DMS79 (cell line): ENCODE measurements at places on chromosomes 3 and 15.

GRCh38 chr3:120102232-120102631, 8.0 kb upstream of the GSK3B start:
- peak; percentile 24 for DNase-seq

GRCh38 chr3:61821823-61822251, 260.5 kb downstream of the PTPRG start:
- DNase-seq = no peak

GRCh38 chr3:151155409-151156128, 47.4 kb downstream of the GPR171 start:
- DNase-seq = no peak

DNA sequence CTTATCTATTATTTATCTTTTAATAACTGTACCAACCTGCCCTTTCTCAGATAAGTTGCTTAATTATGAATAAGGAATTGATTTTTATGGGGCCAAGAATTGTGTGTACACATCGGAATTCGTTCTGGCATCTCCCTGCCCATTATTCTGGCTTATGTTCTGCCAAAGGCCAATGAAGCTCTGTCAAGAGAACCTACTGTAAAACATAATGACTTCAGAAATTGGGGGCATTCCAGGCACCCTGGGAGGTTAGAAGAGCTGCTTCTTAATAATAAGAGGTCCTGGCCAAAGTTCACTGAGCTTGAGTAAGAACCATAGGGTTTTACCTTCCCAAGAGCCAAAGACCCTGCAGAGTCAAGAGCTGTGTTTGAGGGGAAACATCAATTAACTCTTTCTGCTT, 261.7 kb downstream of the SLC9A9 start:
- DNase-seq = no peak

DNA sequence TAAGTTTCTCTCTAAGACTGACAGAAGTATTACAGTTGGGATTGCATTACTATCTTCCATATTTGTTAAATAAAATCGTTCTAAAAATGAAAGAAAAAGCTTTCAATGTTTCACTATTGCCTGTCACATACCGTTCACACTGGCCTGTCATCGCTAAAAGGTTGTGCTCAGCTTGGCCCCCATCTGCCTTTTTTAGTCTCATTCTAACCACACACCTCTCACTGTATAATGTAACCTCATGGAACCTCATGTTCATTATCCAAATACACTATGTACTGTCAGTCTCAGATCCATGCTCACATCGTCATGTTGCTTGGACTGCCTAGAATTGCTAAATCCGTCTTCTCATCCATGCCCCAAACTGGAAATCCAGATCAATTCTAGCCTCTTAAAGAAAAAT, 637.8 kb upstream of the ROBO1 start:
- no peak for DNase-seq

DNA sequence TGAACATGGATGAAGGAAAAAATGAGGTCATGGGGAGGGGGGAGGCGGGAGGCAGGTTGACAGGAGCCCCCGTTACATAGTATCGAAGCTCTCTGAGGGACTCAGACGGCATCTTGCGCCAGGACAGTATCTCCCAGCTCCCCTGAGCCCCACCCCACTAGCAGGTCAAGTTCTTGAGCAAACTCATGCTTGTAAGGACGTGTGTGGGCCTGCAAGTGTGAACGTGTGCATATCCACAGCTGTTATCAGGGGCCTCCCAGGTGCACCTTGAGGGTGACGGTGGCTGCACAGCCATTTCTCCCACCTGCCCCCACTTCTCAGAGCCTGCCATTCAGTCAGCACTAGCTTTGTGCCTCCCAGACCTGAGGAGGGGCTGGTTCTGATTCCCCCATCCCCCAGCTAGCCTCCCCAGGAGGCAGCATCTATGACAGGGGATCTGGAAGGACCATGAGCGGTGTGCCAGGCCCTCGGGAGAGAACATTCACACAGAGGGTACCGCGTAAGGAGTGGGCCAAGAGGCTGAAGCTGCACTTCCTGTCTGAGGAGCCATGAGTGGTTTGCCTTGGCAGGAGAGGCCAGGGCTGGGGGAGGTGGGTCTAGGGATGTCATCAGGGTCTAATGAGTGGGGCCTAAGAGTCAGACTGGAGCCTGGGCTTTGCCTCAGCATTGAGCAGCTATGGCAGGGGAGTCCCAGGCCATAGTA, 2.9 kb downstream of the SEMA3F start:
- peak; percentile 75 for DNase-seq

- no peak for DNase-seq
These were observed 23.7 kb downstream of the CFAP92 start for GRCh38 chr3:128969993-128970739.

DNA sequence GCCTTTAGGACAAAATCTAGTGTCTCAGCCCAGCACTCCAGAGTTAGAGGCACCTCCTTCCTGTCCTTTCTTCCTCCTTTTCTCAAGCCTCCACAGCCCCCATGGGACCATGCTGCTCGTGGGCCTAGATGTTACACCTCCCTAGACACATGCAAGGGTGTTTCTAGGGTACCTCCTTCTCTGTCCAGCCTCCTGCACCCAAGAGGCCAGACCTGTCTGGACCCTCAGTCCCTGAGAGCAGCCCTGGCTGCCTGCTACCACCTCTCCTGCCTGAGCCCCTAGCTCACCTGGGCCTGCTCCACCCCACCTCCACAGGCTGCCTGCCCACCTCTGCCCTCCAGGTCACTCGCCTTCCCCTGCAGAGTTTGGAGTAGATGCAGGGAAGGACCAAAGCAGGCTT, 5.2 kb downstream of the LOXL1 start:
- DNase-seq = no peak

- no peak for DNase-seq
These were observed 94.4 kb downstream of the SCN11A start for GRCh38 chr3:38957296-38957695.

DNA sequence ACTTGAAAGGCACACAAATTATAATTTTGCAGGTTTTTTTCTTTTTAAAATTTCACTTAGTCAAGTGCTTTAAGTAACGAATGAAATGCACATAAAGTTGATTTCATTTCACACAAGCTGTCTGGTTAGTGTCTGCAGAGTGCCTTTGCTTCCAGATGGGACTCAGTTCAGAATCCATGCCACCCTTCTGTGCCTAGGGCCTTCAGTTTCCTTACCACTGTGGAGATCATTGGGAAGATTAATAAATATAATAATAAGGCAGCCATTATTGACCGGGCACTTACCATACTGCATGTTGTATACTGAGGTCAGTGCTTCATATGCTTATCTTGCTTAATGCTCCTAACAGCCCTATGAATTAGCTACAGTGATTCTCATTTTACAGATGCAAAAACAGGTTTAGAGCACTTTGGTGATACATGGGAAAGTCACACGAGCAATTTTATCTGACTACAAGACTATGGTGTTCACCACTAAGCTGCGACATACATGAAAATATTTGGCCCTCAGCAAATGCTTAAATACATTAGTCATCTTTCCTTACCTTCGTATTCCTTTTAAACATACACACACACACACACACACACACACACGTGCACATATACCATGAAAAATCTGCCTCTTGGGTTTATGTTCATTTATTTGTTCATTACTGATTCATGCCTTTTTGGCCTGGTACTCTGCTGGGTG, 3.1 kb downstream of the NMNAT3 start:
- DNase-seq = no peak
